Cerebellum (tissue), 4 donors: ENCODE measurements at places on chromosomes 11 and 22.

- DNase-seq = no peak
Measured at GRCh38 chr22:27911330-27911729, 7.7 kb downstream of the PITPNB start.

- DNase-seq = no peak
Measured at GRCh38 chr11:9680028-9680427, 16.2 kb downstream of the SWAP70 start.

- DNase-seq = no peak
Measured at GRCh38 chr11:12902791-12903486, 106.2 kb upstream of the RASSF10 start.

GRCh38 chr11:30131535-30131934 is 99.3 kb upstream of the FSHB start:
- DNase-seq = no peak

DNA sequence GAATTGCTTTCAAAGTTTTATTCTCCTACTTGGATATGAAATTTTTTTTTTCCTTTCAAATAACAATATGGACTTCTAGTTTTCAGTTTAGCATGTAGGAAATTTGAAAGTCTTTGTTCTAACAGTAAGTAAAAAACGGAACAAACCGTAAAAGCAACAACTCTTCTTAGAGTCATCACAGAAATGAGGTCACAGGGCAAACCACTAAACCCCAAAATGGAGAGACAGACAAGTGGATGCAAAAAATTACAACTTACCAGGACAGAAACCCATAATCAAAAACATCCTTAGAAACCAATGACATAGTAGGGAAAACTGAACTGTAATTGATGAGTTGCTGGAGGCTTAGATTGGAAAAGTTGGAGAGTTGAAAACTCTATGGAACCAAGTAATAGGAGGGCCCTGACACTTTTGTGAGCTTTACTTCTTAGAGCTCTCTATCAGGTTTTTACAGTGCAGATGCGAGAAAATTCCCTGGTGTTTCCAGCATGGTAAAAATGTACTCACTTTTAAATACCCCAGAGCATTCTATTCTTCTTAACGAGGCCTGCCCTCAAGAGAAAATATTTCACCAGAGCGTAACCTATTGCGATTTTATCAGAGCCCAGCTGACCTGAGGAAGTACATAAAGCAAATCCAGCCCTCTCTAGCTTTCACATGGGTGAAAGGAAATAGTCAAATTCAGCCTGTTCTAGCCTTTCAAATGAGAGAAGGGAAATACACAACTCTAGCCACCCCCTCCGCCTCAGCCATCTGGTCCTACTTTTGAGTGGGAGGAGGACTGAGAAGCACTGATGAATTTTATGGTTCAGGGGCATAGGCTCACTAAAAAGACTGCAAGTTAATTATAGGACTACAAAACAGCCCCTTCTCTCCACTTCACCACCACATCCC is 39.1 kb downstream of the CASP12 start:
- peak; percentile 17 for DNase-seq

DNA sequence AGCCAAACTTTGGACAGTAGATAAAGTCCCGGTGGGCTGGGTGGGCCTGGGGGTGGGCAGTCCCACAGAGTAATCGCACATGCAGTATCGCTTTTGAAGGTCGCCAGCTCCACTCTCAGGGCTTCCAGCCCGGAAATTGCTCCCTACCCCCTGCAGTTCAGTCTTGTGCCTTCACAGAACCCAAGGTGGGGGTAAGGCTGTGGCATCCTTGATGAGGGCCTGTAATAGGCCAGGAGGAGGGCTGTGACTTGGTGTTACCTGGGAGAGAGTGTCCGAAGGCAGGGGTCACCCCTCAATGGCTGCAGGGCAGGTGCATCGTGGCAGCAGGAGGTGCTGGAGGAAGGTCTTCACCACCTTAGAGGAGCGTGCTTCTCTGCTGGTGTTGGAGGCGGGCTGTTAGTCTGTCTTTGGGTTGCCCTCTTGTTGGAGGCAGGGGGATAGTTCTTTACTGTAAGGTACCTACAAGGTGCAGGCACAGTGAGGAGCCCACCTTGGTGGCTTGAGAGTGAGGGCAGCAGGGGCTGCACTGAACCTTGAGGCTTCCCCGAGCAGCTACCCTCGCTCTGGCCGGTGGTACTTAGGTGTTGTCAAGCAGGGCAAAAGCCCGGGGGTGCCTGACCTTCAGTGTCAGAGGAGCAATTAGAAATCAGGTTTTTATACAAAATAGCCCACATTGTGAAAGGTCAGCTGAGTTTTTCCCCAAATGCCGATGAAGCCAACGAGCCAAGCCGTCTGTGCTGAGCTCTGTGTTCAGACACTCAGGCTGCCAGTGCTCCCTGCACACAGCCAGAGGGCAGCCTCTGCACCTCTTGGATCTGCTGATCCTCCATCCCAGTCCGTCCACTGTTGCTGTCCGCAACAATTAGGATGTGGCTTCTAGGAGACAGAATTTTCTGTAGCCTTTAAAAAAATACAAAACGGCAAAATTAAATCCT is 21.9 kb downstream of the SAMM50 start:
- no peak for DNase-seq

- no peak for DNase-seq
Measured at GRCh38 chr22:39739338-39740027, 154.1 kb downstream of the ENTHD1 start.

- no peak for DNase-seq
Measured at GRCh38 chr22:21622011-21622918, 7.6 kb downstream of the YDJC start.

DNA sequence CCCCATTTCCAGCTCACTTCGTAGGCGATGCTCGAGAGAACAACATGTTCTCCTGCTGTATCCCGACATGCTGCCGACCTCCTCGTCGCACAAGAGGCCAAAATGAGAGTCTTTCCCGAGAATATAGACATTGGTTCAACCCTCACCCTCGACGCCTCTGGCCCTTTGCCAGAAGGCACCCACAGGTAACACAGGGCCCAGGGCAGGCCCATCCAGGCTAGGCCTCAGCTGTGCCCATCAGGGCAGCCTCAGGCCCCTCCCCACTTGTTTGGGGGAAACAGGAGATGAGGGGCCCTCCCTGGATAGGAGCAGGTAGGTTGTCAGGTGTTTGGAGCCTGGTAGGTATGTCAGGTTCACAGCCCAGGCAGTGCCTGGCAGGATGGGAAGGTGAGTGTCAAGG is 2.7 kb upstream of the RGL4 start:
- no peak for DNase-seq

- DNase-seq = no peak
Measured at GRCh38 chr22:50545522-50546325, at the start of gene KLHDC7B. TSS of gene KLHDC7B (plus strand) at chr22:50545899. CDS start at chr22:50546244, 345 bp downstream.

DNA sequence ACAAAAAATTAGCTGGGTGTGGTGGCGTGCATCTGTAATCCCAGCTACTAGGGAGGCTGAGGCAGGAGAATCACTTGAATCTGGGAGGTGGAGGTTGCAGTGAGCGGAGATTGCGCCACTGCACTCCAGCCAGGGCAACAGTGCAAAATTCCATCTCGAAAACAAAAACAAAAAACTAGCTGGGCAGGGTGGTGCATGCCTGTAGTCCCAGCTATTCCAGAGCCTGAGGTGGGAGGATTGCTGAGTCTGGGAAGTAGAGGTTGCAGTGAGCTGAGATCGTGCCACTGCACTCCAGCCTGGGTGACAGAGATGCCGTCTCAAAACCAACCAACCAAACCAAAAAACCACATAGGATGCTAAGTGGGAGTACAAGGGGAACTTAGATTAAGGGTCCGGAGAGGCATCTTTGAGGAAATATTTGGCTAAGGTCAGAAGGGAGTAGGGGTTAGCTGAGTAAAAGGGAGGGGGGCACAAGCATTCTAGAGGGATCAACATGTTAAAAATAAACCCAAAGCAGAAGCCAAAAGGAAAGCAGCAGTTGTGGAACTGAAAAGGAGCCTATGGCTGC is 10.2 kb downstream of the PHF5A start:
- DNase-seq = no peak
